AG20443 (cell line): ENCODE measurements at places on chromosomes 16 and 17.

GRCh38 chr17:31845291-31845690 lies 13.8 kb downstream of the COPRS start:
- no peak for DNase-seq

DNA sequence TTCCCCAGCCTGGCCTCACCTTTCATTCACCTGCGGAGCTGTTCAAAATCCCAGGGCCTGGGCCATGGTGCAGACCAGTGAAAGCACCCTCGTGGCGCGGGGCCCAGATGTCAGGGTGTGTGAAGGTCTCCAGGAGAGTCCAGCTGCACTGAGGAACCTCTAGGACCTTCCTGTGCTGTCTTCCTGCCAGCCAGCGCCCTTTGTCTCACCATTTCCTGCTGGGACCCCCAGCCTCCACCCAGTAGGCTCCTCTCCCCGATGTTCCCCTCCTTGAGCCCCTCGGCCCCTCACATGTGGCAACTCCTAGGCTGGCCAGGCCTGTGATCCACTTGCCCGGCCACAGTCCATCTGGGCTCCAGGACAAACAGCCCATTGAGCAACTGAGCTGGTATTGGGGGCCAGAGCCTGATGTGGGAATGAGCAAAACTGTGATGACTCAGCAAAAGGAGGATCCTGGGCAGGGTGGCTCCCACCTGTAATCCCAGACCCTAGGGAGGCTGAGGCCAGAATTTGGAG lies 677 bp downstream of the SULT1A2 start:
- DNase-seq = no peak

DNA sequence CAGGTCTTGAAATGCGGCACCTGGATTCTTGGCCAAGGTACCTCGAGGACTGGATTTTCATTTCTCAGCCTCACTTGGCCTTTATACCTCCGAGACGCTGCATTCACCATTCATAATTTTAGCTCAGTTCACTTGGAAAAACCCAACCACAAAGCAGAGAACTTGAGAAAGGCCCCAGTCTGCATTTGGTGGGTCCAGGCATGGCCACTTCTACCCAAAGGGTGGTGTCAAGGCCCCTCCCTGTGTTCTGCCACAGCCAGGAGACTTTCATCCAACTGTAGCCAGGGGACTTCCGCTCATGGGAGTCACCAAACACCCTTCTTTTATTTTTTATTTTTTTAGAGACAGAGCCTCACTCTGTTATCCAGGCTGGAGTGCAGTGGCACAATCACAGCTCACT lies 14.7 kb upstream of the TVP23A start:
- no peak for DNase-seq

DNA sequence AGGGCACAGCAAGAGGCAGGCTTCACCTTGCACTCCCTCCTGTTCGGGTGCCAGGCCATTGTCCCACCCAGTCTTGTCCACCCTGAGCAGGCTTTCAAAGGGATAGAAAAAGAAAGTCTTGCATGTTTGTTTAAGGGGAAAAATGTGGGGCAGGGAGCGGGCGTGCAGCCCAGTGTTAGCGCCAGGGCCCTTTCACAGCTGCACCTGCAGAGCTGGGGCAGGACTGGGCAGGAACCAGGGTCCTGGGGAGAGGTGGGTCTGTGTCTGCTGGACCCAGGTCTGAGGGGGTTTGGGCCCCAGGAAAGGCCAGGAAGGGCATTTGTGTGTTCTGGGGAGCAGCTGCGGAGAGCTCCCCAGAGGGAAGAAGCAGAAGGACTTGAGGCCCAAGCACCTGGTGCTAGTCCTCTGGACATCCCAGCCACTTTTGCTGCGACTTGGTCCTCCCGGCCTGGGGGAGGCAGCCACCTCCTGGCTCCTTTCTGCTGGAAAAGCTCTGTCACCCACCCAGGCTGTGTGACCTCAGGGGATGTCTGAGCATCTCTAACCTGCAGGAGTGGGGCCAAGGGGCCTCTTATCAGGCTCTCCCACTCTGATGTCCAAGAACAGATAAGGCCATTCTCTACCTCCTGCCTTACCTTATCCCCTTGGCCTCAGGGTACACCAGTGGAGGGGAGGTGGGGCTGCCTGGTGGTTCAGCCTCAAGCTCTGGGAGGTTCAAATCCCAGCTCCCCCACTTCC lies 44.7 kb downstream of the PSME3IP1 start:
- DNase-seq = no peak

DNA sequence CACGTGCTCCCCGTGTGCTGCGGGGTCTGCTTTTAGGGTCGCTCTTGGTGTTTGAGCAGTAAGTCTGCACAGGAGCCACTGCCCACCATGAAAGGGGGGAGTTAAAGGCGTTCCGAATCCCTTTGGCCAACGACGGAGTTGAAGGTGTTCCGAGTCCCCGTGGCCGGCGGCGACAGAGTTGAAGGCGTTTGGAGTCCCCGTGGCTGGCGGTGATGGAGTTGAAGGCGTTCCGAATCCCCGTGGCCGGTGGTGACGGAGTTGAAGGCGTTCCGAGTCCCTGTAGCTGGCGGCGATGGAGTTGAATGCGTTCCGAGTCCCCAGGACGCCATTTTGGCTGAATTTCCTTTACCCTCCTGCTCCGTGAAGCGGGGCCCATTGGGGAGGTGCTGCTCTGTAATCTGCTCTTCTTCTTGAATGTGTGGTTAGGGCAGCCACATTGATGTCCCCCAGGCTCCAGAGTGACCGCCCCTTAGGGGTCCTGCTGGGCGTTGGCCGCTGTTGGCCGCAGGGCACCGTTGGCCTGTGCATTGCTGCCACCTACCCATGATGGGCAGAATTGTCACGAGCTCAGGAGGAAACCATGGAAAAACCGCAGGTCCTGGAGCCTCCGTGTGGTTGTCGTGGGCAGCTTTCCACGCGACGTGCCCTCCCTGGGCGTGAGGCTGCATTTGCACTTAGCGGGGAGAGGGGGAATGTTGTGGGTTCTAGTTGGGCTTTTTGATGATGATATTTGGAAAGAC lies 73.7 kb upstream of the ZNF750 start:
- DNase-seq = peak; percentile 25

- no peak for DNase-seq
Measured at GRCh38 chr16:78436846-78437245, 337.4 kb downstream of the WWOX start.

DNA sequence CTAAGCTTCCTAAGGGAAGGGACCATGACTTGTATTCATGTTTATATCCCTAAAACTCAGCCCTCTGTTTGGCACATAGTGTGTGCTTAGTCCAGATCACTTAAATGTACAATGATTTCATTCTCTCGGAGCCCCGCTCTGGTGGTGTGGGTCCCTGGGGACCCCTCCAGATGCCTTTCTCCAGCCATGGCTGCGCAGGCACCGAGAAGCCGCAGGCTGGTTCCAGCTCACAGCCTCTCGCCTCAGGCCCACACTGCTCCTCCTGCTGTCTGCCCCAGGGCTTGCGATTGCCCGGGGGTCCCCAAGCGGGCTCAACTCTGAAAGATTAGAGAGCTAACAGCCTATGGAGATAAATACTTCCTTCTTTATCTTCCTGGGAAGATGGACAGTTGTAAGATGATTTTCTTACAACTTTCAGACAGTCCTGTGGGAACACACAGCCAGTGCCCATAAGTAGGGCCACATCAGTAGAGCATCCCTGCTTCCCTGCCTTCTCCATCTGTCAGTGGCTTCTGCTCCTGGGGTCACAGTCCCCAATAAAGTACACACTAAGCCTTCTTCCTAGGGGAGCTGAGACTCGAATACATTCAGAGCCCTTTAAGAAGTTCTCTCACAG lies 66.2 kb downstream of the CENPV start:
- DNase-seq = no peak

- DNase-seq = no peak
Measured at GRCh38 chr17:39529455-39529854, 68.2 kb downstream of the CDK12 start.

GRCh38 chr17:75834928-75835653 lies 9.1 kb downstream of the UNC13D start:
- peak; percentile 59 for DNase-seq

DNA sequence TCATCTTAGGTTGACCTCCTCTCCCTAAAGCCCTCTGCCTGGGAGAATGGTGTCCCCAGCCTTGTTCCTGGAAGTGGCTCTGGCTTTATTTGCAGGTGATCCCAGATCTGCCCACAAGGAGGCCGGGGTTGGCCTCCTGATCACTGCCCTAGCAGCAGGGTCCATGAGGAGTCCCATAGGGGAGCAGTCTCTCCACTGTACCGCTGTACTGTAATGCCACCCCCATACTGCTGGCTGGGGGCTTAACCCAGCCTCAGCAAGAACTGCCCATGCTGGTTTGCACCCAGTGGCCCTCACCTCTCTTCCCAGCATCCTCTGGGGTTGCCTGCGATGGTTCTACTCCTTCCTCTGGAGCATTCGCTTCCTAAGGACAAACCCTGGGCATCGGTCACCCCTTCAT lies 39.1 kb downstream of the PSME3IP1 start:
- DNase-seq = no peak

- no peak for DNase-seq
Measured at GRCh38 chr16:51801635-51802034, 650.6 kb upstream of the SALL1 start.

- no peak for DNase-seq
Measured at GRCh38 chr17:50152736-50153135, 2.3 kb upstream of the PPP1R9B start.

GRCh38 chr17:15510361-15510760 lies 42.9 kb upstream of the CDRT4 start:
- DNase-seq = peak; percentile 69

GRCh38 chr16:49855280-49855821 lies 561 bp downstream of the ZNF423 start:
- peak; percentile 74 for DNase-seq

GRCh38 chr17:7552621-7553051 lies 3.8 kb downstream of the TNFSF12 start:
- DNase-seq = no peak

DNA sequence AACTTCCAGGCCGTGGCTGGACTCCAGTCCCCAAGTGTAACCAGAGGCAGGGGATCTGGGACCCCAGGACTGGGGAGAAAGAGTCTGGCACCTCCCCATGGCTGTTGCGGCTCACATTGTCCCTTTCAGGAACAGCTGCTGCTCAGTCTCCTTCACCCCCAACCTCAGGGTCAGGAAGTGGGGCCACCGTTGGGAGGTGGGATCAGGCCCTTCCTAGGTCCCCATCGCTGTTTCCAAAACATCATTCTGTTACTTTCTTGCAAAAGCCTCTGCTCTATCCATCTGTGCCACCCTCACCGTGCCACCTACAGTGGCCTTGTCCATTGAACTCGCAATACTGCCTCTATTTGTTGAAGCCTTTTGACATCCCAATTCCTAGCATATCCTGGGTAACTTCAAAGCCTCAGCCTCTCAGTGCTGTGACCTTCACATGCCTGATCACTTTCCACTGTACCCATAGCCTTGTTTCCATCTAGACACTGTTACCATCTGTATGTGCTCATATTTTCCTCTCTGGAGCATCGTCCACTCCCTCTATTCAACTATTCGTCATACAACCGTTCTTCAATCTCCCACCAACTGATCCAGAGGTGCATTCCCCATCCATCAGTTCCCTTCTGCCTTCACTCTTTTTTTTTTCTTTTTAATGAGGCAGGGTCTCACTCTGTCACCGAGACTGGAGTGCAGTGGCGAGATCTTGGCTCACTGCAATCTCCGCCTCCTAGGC lies 15.0 kb upstream of the SRCIN1 start:
- peak; percentile 2 for DNase-seq

- DNase-seq = no peak
Measured at GRCh38 chr16:71880176-71880575, 3.8 kb downstream of the ZNF821 start.

DNA sequence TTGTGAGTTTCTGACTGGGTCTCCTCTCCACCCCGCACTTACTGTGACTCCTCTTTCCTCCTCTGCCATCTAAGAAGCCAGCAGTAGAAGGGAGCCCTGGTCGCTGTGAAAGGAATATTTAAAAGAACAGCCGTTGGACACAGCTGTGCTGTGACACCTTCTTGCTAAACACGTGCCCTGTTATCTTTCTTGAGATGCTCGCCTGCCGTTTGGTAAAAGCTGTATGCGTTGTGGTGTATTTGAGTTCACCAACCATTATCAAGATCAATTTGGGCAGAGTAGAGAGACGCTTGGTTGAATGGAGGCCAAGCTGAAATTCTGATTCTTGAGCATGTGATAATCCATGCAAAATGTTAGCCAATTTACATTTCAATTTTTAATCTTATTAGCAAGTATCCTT lies 3.8 kb downstream of the GID4 start:
- no peak for DNase-seq

DNA sequence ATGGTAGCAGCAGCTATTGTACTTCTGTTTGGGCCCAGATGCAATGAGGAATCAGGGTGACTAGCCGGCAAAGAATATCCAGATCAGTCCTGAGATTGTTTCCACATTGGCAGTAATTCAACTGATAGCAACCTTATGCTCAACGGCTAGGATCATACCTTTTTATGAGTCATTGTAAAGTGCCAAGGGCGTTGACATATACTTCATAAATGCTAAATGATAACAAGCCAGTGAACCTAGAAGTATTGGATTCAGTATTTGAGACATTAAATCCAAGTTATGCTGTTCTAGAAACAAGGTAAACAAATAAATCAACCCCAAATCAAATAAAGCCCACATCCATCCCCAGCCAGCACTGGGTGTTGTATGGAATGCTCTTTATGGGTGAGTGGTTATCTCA lies 207.1 kb upstream of the ZFHX3 start:
- DNase-seq = no peak

- DNase-seq = peak; percentile 90
Measured at GRCh38 chr17:42180922-42181850, at the start of gene KCNH4. TSS of gene KCNH4 (minus strand) at chr17:42181142. CDS start at chr17:42180945, 197 bp downstream.
